OCI-M1 (cell line): ENCODE measurements at places on chromosomes 11 and 22.
A peak's percentile ranks its signal among the peaks of the same experiment; 100 is the strongest.

DNA sequence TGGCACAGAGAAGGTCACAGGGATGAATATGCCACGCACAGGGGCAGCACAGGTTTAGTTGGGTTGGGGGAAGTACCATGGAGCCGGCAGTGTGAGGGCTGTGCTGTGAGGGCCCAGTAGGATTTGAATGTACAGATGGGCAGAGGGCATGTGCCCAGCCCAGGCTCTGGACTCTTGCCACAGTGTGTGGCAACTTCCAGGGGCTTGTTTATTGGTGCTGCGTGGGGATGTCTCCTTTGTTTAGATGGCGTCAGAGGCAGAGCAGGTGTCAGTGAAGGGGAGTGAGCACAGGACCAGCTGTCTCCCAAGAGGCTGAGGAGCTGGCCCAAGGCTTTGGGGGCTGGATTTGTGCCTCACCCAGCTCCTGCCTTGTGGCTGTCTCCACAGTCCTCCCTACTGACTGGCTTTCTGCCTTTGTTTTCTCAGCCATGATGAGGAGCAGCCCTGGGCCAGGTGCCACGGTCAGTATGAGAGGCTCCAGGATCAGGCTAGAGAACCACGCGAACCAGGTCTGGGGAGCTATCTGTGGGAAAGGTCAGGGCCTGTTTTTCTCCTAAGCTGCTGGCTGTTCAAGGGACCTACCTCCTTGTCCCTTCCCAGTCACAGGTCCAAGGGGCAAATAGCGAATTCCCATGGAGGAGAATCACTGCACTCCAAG lies 21.9 kb downstream of the SUN2 start:
- no peak for DNase-seq

- peak; percentile 3 for DNase-seq
Observed at GRCh38 chr22:44126807-44127206, 53.9 kb upstream of the PARVG start.

DNA sequence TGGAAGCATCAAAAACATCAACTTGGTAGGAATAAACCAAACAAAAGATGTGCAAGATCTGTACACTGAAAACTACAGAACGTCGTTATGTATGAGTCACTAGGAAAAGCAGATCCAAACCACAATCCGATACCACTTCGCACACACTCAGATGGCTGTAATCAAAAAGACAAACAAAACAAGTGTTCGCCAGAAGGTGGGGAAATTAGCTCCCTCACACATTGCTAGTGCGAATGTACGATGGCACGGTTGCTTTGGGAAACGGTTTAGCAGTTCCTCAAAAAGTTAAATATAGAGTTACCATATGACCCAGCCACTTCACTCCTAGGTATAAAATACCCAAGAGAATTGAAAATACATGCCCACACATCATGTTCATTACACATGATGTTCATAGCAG lies 14.8 kb upstream of the CARD10 start:
- peak; percentile 90 for DNase-seq

DNA sequence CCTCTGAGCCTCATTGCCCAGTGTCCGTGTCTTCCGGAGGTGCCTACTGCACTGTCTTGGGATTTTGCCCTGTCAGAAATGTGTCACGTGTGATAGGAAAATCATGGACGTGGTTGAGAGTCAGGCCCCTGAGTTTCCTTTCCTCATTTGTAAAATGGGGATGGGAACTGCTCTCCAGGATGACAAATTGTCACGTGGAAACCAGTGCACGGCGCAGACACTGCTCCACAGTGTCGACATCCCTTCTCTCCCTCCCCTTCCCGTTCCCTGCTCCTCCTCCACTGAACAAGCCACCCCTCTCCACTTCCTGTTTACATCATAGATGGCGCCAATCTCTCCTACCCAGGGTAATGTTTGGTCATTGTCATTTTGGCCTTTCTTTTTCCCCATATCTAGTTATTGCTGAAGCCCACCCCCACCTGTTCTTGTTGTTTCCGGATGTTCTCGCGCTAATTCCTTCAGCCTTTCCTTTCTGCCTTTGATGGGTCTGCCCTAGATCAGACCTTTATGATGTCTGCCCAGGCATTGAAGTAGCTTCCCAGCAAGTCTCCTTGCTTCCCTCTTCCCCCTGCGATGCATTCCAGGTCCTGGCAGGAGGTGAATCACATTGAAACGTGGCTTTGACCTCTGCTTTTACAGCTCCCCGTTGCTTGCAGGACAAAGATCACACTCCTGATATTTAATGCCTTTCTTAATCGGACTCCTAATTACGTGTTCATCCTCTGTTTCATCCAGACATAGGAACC lies 91.8 kb downstream of the TBC1D22A start:
- DNase-seq, result peak; percentile 13

GRCh38 chr11:42066113-42066512 lies 606.7 kb upstream of the LRRC4C start:
- peak; percentile 29 for DNase-seq

- DNase-seq, result peak; percentile 64
Observed at GRCh38 chr11:87819151-87819550, 356.1 kb downstream of the RAB38 start.

GRCh38 chr22:31348766-31349165 lies 2.6 kb upstream of the PATZ1 start:
- DNase-seq, result no peak
